ENCODE measurements at places on chromosomes 16 and 17. TPM values are rescaled to one million over a fixed set of nuclear protein-coding genes. Genes with fewer than 3 reads are reported as not detected.

Gene CASKIN1
- total RNA-seq = not detected

DNA sequence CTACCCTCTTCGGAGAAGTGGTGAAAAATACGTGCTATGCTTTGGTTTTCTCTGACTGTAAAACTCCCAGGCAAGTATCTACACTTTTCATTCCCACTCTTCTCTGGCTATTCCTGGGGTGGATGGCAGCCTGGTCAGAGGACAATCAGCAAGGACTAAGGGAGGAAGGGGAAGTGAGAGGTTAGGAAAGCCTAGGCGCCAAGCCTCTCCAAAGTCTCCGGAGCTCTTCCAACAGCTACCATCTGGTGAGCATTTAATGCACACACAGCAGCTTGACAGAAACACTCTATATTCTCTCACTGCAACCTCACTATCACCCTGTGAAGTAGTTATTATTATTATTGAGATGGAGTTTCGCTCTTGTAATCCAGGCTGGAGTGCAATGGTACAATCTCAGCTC is 65.1 kb downstream of the WSCD1 start:
- no peak for ATAC-seq

DNA sequence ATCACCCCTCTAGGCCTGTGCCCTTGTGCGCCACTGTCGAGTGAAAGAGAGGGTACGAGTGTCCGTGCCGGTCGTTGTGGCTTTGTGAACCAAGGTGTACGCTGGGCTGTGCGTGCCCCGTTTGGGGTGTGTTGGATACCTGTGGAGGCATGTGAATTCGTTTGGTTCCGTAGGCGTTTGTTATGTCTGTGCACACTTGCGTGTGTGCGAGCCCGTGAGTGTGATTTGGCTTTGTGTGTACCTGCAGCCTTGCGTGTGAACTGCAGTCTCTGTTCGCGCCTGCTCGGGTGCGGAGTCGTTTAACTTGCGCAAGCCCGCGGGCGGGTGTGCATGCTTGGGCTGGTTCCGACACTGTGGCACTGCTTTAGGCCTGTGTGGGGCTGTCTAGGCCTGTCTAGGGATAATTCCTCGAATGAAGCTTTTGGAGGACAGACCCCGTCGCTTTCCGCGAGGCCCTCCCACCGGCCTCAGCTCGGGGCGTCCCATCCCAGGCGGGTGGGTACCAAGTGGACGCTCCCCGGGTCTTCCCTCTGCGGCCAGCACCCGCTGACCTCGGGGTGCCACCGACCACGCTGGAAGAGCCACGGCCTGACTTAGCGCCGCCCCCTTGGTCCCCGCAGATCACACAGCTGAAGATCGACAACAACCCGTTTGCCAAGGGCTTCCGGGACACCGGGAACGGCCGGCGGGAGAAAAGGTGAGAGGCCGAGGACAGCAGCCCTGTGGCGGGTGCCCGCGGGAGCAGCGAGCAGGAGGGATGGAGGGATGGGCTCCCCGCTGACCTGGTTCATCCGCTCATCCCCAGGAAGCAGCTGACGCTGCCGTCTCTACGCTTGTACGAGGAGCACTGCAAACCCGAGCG is 4.4 kb downstream of the TBX2 start:
- no peak for ATAC-seq

GRCh38 chr17:81013642-81014041 is 21.3 kb upstream of the BAIAP2 start:
- no peak for ATAC-seq

GRCh38 chr16:981695-982144 is at the start of gene SOX8:
TSS of gene SOX8 (plus strand) at chr16:981770. CDS start at chr16:981923, 153 bp downstream.
- peak; percentile 28 for ATAC-seq

Gene PLCG2
- total RNA-seq = 8.0 TPM

DNA sequence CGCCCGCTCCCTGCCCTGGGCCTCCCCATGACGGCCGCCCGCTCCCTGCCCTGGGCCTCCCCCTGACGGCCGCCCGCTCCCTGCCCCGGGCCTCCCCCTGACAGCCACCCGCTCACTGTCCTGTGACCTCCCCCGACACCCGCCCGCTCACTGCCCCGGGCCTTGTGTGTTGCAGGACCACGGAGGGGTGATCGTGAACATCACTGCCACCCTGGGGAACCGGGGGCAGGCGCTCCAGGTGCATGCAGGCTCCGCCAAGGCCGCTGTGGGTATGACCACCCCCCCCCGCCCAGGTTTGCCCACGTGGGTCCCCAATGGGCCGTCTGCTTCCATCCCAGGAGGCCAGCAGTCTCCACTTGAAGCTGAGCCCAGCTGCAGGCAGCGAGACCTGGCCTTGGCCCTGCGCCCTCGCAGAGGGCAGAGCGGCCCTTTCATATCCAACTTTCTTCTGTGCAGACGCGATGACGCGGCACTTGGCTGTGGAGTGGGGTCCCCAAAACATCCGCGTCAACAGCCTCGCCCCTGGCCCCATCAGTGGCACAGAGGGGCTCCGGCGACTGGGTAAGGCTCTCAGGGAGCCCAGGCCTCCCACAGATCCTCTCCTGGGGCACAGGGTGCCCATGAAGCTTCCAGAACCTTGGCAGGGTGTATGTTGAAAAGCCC is 9.0 kb downstream of the DECR2 start:
- no peak for ATAC-seq

DNA sequence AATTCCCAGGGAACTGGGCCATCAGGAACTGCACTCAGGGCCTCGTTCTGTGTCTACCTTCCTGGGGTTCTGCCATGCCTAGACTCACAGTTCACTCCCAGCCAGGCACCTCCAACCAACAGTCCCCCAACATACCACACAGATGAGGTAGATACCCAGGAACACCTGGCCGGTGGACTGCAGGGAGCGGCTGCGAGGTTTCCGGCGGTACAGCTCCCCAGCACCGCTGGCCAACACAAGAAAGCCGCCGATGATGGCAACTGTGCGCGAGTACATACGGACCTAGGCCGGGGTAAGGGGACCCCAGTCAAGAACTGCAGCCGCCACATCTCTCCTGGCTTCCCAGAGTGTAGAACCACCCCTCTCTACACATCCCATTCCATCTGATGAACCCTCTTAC is 1.9 kb downstream of the TMEM101 start:
- no peak for ATAC-seq

Measured in gastroesophageal sphincter (tissue), 4 donors.